Subcutaneous preadipocyte (primary cell): ENCODE measurements at places on chromosomes 11 and 22. TPM values are rescaled to one million over a fixed set of nuclear protein-coding genes. Genes with fewer than 3 reads are reported as not detected.

The MMP12 gene
- 0.59 TPM in 1 of 2 replicates, not detected in the other for total RNA-seq

The KCTD14 gene
- total RNA-seq = 1.5 and 1.8 TPM in 2 replicates

The AMBRA1 gene
- total RNA-seq = 23.5 and 26.0 TPM in 2 replicates

The TTC38 gene
- total RNA-seq = 23.3 and 40.8 TPM in 2 replicates

The APOL1 gene
- total RNA-seq = 3.1 and 10.3 TPM in 2 replicates
